ENCODE measurements at places on chromosomes 7 and 10. TPM values are rescaled to one million over a fixed set of nuclear protein-coding genes. Genes with fewer than 3 reads are reported as not detected.

- no peak for DNase-seq
Observed at GRCh38 chr10:97791824-97792721, 20.3 kb upstream of the SFRP5 start.

GRCh38 chr10:88417387-88418030, 165.6 kb downstream of the RNLS start:
- DNase-seq = no peak

The TMEM184A gene
- total RNA-seq = 1.1 TPM

- DNase-seq = no peak
Observed at GRCh38 chr7:45161138-45161537, 3.5 kb downstream of the RAMP3 start.

The GIMAP6 gene
- not detected for total RNA-seq

DNA sequence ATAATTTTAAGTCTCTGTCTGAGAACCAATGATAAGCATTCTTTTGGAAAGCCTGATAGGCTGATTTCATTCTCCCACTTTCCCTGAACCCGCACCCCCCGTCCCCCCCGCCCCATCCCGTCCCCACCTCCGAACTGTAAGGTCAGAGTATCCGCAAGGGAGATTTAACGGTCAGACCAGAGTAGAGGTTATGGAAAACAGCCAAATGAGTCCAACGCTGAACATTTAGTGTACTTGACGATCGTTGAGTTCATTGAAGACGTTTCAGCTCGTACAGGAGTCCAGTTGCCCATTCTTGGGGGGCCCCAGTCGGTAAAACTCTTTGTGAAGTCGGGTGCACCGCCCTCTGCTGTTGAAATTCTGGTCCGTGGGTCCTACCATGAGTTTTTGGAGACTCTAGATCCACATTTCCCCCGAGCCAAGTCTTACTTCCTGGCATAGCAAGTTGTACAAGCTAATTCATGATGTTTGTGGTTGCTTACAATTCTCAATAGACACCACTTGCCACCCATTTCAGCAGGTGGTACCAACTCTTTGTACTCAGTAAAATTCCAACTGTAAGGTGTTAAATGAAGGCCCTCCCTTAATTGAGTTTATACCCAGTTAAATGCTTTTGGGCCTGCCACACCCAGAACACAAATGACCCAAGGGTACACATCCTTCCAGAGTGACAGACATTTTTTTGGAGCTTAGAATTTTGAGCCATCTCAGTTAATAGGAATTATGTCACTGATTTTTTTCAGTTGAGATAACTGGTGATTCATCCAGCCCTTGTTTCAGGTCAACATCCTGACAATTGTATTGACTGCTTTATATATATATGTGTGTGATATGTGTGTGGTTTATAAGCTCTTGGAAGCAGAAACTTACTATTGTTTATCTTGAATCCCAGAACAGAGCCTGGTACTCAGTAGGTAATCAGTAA, 1.2 kb downstream of the MARCHF5 start:
- peak; percentile 30 for DNase-seq

GRCh38 chr10:86536294-86536861, 14.8 kb upstream of the WAPL start:
- no peak for DNase-seq

- no peak for DNase-seq
Observed at GRCh38 chr7:66638309-66639099, 9.8 kb downstream of the KCTD7 start.

DNA sequence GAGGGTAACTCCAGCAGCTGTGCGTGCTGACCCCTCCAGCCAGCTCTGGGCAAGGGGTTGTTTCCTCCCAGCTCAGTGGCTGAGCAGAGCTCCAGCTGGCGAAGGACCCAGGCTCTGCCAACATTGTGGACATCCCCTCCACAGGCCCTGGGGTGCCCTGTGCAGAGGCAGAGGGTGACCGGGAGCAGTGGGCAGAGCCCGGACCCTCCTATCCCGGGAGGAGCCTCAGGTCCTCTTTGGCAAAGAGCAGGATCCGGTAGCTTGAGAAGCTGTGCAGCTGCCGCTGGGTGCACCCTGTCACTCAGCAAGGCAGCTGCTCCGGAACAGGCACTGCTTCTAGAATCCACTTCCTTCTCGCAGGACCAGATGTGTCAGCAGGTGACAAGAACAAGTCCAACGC, 175.9 kb downstream of the EBF3 start:
- no peak for DNase-seq

The NOS3 gene
- 5.3 TPM for total RNA-seq

The CYP3A4 gene
- not detected for total RNA-seq

The PTPRZ1 gene
- 32.3 TPM for total RNA-seq

The KCP gene
- 0.03 TPM for total RNA-seq

All from foreskin keratinocyte (primary cell).